ENCODE measurements at places on chromosomes 7 and 10. TPM values are rescaled to one million over a fixed set of nuclear protein-coding genes. Genes with fewer than 3 reads are reported as not detected.

ZNF22 gene
- total RNA-seq: 19.5 TPM

CLRN3 gene
- not detected for total RNA-seq

TAS2R4 gene
- 0.38 TPM for total RNA-seq

FAM25G gene
- total RNA-seq: not detected

TMEM236 gene
- total RNA-seq: not detected

NRG3 gene
- total RNA-seq: not detected
